ENCODE measurements at places on chromosomes 2 and 18. TPM values are rescaled to one million over a fixed set of nuclear protein-coding genes. Genes with fewer than 3 reads are reported as not detected.

GRCh38 chr2:108184419-108184818, 55.3 kb upstream of the SULT1C3 start:
- peak; percentile 29 for DNase-seq

DNA sequence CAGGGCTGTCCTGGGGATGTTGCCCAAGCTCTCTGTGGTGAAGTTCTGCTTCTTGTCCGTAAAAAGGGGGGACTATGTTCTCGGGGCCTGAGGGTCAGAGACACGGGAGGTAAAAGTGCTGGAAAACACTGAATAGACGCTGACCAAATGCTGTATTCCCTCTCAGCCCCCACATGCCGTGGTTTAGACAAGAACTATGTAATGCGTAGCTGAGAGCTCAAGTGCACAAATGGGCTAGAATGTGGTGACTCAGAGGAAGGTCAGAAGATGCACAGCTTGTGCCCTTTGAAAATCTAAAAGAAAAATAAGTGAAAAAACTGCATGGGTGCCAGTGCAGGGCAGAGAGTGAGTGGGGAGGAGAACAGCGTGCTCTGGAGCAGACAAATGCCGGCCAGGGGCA, 80.3 kb upstream of the MAP4K4 start:
- peak; percentile 45 for DNase-seq

DNA sequence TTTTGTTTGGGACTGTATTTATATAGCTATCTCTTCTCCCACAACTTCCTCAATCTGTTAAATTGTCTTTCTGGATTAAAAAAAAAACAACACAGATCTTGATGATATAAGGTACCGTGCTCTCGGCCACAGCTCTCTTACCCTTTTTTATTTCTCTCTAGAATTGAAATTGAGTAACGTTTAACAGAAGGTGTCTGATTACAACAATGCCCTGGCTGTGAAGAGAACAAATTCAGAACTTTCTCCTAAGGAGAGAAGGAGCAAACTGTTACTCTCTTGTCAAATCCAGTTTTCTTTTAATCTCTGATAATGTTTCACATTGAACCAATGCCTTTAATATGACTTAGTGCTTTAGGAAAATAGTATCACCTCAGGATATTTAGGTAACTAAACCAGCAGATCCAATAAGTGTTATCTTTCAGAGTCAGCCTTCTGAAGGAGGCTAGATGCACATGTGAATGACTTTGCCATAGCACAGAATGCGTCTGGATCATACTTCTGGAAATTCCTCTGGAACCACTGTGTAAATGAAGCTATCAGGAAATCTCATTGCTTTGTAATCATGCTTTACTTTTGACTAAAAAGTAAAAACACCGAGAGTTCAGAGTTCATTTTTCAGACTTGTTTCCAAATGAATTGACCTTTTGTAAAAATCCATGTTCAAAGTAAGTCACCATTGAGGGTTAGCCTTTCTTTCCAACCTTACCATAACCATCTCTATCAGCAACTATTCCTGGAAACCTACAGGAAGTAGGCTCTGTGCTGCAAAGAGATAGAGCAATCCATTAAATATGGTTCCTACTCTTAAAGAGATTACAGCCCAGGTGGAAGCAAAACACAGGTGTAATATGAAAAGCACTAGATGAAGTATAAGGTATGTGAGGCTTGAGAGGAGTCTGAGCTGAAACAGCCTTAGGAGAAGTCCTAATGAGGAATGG, 147.0 kb upstream of the OSR1 start:
- peak; percentile 99 for DNase-seq

Gene DRC1
- polyA plus RNA-seq = not detected

Gene CSRNP3
- polyA plus RNA-seq = not detected

DNA sequence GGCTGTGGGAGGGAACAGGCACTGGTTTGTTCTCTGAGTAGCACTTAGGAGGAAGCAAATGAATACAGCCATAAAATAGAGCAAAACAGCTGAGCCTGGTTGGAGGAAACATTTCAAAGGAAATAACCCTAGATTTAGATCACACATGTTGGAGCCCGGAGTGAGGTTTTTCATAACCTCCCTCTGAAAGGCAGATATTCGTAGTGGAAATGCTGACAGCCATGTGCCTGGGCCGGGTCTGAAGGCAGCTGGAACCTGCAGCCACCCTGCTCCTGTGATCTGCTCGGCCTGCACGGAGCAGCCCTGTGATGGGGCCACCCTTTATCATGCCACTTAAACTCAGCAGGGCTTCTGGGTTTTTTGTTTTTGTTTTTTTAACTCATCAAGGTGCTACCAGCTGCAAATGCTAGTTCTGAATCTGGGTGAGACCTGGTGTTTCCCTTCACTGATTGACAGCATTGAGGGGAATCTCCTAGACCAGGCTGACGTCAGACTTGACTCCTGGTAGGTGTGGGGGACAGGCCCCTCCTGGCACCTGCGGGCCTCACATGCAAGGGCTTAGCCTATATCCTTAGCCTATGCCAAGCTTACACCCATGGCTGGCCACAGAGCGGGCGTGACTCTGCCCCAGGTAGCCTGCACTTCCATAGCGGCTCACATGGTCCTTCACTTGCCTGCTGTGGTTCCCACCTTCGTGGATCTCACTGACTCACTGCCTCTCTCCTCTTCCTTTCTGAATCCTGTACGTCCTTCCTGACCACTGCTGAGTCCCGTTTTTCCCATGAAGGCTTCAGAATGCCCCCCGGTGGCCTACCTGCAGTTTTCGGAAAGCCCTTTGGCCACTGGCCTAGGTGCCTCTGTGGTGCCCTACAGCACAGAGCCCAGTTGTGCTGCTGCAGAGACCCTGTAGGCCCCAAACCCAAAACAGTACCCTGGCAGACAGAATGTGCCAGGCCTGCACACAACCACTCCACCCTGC, 217.3 kb downstream of the SEPTIN10 start:
- DNase-seq = no peak

DNA sequence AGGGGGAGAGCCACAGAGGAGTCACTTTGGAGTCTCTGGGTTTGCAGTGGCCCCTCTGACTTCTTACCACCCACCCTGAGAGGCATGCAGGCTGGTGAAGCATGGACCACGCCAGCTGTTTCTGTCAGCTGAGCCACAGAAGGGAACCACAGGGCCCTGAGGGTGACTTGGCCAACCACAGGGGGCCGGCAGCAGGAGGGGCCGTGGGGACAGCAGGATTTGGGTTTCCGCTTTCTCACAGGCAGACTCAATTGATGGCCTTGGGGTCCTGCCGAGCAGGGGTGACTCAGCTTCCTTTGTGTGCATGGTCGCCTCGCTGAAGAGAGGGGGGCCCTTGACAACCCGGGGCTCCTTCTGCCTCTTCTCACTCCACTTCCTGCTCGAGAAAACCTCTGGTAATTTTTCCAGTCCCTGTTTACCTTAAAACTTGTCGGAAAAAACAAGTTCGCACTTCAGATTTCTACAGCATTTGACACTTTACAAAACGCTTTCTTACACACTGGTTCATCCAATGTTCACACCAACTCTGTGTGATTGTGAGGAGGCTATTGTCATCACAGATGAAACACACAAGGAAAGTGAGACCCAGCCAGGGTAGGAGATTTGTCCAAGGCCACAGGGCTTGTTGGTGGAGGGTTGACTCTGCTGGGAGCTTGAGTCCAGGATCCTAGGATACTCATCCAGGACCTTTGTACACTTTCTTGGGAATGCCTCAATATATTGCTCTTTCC, 311.2 kb downstream of the LPIN1 start:
- no peak for DNase-seq

DNA sequence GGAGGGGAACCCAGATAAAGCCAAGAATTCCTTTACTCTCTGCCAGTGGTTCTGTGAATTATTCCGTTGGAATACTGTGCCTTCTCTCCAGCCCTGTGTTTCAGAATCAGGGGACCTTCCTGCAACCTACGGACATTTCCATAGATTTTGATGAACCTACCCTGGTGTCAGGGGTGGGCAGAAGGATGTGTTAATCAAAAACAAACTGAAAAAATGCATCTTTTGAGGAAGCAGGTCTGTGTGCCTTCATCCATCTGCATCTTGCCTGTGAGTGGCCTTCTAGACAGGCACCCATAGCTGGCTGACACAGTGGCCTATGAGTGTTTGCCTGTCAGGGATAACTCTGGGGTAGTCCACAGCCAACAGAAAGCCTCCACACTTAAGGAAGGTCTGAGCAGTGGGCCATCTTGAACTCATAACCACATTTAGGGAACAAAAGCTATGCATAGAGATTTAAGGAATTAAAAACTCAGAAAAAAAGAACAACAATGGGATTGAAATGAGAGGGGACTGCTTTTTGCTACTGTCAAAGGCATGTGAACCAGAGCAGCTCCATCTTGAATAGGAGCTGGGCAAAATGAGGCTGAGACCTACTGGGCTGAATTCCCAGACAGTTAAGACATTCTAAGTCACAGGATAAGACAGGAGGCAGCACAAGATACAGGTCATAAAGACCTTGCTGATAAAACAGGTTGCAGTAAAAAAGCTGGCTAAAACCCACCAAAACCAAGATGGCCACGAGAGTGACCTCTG, 45.9 kb upstream of the ITGA6 start:
- DNase-seq = no peak

- DNase-seq = no peak
Measured at GRCh38 chr2:239721531-239721930, 303.6 kb downstream of the NDUFA10 start.

Gene CHST10
- polyA plus RNA-seq = 10.5 TPM

DNA sequence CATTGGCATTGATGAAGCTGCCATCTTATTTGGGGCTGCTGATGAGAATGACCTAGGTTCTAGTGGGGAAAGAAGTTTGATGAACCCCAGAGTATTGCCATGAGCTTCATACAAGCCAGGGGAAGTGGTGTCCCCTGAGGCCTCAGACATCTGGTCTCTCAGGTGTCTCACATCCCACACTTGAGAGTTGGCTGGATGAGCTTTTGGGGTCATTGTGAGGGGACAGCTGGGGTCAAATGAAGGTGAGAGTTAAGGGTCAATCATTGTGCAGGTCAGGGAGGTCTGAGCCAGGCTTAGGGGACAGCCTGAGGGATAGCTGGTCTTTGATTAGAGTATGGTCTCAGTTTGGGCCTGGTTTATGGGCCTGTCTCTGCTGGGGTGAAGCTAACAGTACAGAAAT, 336.5 kb downstream of the CYP26B1 start:
- no peak for DNase-seq

DNA sequence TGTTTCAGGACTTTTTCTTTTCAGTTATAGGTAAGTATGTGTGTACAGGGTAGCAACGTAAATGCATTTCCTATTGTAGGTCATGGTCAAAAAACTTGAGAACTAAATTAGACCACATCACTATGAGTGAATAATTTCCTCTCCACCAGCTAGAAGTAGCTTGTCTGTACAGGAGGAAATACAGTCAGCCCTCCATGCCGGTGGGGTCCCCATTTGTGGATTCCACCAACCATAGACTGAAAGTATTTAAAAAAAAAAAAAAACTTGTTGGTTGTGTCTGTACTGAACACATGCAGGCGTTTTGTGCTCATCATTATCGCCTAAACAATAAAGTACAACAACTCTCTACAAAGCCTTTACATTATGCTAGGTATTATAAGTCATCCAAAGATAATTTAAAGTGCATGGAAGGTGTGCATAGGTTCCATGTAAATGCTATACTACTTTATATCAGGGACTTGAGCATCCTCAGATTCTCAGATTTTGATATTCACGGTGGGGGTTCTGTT, 94.2 kb upstream of the NDUFV2 start:
- DNase-seq = no peak

DNA sequence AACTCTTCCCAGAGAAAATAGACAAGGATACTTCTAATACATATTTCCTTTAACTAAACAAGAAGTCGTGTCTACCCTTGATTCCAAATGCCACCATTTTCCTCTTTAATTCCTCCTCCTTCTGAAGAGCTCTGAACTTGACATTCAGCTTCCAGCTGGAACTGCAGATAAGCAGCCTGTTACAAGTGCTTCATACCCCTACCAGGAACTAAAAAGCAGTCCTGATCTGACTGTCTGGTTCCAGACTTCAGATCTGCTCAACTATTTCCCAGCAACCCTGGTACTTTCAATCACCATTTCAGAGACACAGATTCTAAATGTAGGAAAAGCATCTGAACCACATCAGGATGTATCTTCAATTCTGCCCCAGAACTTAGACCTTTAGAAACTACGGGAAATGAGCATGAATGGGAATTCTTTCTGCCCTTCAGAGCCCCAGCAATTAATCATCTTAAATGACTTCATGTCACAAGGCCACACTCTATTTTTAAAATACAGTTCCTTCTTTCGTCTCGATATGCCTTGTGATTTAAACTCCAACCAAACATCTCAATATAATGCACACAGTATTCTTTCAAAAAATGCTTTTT, 159.5 kb downstream of the L3MBTL4 start:
- no peak for DNase-seq

- DNase-seq = no peak
Measured at GRCh38 chr2:108634576-108635160, 84.6 kb upstream of the RANBP2 start.

Gene IFIH1
- 1.5 TPM for polyA plus RNA-seq

DNA sequence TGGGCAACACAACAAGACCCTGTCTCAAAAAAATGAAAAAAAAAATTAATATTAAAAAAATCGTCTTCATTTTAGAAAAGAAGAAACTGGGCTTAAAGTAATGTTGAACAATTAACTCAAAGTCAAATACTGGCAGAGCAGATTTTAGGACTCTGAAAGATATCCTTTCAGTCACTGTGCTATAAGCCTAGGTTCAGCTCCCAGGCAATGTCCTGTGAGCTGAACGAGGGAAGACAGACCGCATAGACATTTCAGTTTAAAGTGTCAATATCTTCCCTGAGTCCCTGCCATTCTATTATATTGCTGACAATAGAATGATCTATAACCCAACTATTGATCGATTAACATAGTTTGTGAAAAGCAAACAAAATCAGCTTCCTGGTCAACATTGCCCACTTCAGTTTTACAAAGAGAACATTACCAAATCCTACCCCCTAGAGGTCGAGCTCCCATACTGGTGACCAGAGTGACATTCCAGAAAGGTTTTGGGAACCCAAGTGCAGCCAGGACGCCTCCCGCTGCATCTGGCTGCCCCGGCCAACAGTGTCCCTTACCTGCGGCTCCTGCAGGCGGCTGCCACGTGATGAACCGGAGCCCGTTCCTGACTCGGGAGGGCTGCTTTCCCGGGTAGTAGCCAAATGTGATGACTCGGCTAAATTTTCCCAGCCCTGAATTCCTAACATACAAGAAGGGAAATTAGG, 639 bp downstream of the MRO start:
- DNase-seq = peak; percentile 56

DNA sequence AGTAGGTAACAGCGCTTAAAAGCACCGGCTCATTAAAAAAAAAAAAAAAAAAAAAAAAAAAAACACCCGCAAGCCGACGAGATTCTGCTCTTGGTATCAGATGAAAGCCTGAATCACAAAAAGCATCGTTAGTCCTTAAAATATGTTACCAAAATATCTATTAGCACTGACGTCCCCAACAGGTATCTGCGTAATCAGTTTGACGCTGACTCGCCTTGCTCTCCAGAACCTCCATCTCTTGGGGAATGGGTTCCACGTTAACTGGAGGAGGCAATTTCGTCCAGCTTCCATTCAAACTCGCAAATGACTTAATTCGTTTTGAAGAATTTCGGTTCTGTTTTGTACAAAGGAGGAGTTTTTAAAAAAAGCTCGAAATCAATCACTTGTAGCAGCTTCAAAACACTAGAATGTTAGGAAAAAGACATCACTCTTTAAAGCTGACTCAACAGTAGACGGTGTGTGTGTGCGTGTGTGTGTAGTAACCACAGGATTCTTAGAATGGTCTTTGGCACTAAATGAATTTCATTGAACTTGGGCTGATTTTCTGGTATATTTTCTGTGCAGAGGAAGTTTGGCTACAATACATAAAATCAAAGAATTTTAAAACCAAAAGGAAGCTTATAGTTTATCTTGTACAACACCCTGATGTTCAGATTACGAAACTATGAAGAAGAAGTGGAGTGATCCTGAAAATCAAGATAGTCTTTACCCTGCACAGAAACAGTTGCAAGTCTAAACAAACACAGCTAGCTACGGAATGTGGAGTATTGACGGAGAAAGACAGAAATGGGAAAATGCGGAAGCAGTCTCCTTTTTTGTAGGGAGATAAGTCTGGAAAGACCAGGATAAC, 1.1 kb upstream of the PGAP1 start:
- DNase-seq = peak; percentile 57
